ENCODE measurements at places on chromosomes 6 and 20. TPM values are rescaled to one million over a fixed set of nuclear protein-coding genes. Genes with fewer than 3 reads are reported as not detected.

Gene RANBP9
- 39.9 TPM for polyA plus RNA-seq

Gene CPNE5
- 12.6 TPM for polyA plus RNA-seq

Gene SLC13A3
- polyA plus RNA-seq: 18.5 TPM

Gene OR12D2
- polyA plus RNA-seq: not detected

Gene CALHM4
- polyA plus RNA-seq: 0.43 TPM

Gene SMLR1
- polyA plus RNA-seq: 3.3 TPM

Gene NRSN1
- 0.44 TPM for polyA plus RNA-seq

Gene RIPPLY2
- polyA plus RNA-seq: not detected

Gene SIRPD
- not detected for polyA plus RNA-seq

Gene CYP39A1
- polyA plus RNA-seq: 8.1 TPM

Gene TFAP2D
- not detected for polyA plus RNA-seq

Gene SLC35D3
- polyA plus RNA-seq: not detected

Gene ADGB
- polyA plus RNA-seq: 0.52 TPM

Gene GRM4
- polyA plus RNA-seq: 0.59 TPM

Gene C4A
- polyA plus RNA-seq: 26.8 TPM

Gene HLA-DOB
- polyA plus RNA-seq: 0.17 TPM

Gene MCCD1
- polyA plus RNA-seq: 24.1 TPM

Gene OR12D3
- not detected for polyA plus RNA-seq

Gene MAN1A1
- polyA plus RNA-seq: 85.6 TPM

Gene CEP43
- 51.4 TPM for polyA plus RNA-seq

Gene THBD
- polyA plus RNA-seq: 3.7 TPM

Gene PREP
- 28.3 TPM for polyA plus RNA-seq

Gene KHDC1L
- polyA plus RNA-seq: 0.27 TPM
